ENCODE measurements at places on chromosomes 5 and 9.

DNA sequence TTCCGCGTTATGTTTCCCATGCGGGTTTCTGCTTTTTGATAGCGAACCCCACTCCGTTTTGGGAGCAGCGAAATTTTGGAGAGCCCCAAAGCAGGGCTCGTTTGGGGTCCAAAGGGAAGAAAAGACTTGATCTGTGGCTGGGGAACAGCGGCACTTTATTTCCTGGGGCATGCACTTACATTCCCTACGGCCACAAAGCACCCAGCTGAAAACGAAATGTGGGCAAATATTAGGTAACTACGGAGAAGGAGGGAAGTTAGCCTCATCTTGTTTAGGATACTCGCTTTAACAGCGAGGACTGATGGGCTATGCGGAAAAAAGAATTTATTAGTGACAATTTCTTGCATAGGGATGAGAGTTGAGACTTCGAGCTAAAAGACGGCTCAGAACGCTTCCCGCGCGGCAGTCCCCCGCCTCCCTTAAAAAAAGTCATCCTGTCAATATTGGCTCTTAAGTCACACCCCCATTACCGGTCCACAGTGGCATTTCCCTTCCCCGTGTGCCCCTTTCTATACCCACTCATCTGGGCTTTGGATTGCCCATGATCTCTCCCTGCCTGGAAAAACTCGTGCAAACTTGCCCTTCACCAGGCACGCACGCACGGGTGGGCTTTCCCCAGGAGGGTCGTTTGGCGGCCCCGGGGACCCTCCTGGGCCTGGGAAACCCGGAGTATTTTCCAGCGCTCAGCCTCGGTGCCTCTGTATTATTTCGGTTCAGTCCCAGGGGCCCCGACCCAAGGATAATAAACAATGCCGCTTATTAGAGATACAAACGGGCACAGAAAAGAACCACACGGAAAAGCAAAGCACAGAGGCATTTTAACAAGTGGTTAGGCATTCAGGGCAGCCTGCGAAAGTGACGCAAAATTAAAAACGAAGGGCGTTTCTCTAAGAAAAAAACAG is 35.8 kb upstream of the NFIB start:
- no peak for DNase-seq

DNA sequence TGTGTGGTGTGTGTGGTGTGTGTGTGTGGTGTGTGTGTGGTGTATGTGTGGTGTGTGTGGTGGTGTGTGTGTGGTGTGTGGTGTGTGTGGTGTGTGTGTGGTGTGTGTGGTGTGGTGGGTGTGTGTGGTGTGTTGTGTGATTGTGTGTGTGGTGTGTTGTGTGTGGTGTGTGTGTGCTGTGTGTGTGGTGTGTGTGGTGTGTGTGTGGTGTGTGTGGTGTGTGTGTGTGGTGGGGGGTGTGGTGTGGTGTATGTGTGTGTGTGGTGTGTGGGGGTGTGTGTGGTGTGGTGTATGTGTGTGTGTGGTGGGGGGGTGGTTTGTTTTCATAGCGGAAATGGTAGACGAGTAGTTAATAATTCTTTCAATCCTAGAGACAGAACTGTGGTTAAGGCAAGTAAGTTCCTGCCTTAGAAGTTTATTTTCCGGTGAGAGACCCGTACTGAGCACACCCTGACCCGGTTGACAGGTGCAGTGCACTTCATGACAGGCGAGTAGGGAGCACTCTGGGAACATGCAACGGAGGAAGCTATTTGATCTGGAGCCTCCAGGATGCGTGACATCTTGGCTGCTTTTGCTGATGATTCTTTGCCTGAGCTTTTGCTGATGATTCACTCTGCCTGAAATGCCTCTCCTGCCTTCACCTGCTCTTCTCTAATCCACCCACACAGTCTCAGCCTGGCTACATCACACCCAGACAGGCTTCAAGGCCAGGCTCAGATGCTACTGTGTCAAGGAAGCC is 21.7 kb upstream of the FAT2 start:
- DNase-seq = no peak

- DNase-seq = no peak
Observed at GRCh38 chr5:149829954-149830353, 99.8 kb downstream of the PPARGC1B start.

DNA sequence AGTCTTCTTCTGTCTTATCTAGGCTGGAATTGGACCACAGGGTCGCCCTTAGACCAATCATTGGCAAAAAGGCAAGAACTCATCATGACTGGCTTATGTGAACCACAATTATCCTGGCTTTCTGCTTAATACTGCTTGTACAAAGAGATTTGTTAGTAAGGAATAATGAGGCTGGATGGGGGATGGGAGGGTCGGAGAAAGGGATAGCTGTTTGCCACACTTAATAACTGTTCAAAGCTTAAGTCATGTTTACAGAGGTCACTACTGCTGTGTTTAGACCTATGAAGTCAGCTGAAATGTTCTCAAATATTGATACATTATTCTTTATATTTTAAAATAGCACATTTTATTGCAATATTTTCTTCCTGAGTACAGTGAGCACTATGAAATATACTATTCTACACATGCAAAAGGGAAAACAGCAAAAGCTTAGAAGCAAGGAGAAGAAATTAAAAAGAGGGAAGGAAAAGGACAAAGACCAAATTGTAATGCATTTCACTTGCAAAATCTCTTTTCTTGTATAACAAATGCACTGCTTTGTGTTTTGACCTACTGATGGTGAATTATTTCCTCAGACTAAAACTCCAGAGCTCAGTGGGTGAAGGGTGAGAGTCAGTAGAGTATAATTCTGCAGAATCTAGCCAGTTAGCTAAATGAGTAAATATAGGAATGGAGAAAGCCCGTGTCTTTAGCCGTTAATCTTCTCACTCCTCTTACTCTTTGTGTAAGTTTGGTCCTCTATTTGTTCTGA is 404.9 kb upstream of the ZNF608 start:
- DNase-seq = no peak

- DNase-seq = no peak
Observed at GRCh38 chr5:135543001-135543484, 7.3 kb upstream of the NEUROG1 start.

GRCh38 chr5:82909771-82910170 is 167.4 kb downstream of the TMEM167A start:
- no peak for DNase-seq

- no peak for DNase-seq
Observed at GRCh38 chr9:21611891-21612290, 129.8 kb upstream of the IFNE start.

DNA sequence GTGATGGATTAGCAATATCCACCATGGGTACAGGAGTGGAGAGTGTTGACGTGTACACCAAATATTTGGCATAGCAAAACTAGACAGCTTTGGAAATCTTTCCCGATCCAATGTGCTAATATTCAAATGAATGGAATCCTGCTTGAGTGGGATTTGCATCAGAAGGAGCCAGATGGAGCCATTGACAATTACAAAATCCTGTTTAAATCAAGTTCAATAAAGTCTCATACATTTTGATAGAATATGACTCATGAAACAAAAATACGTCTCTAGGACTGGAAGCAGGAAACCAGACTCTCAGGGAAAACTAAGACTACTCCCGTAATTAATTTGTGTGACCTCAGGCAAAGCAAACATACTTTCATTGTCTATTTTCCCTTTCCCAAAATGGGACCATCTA is 13.0 kb downstream of the TNC start:
- DNase-seq = no peak

DNA sequence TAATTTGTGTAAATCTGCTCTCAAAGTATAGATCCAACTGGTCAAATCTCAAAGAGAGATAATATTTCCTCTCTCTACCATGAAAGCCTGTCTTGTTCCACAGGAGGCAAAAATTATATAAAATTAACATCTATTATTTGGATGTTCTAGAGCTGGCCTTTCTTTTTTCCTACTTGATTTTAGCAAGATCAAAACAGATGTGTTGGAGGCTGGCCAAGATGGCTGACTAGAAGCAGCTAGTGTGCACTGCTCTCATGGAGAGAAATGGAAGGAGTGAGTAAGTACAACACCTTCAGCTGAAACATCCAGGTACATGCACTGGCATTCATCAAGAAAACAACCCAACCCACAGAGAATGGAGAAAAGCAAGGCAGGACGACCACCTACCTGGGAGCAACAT is 298.6 kb upstream of the SLC24A2 start:
- peak; percentile 1 for DNase-seq

Measured in non-pigmented ciliary epithelial cell (primary cell).